ENCODE measurements at places on chromosomes 2 and 18.

- no peak for DNase-seq
Observed at GRCh38 chr2:203804070-203804469, 63.5 kb upstream of the CTLA4 start.

GRCh38 chr2:45777996-45778719 is 126.7 kb downstream of the PRKCE start:
- DNase-seq, result no peak

DNA sequence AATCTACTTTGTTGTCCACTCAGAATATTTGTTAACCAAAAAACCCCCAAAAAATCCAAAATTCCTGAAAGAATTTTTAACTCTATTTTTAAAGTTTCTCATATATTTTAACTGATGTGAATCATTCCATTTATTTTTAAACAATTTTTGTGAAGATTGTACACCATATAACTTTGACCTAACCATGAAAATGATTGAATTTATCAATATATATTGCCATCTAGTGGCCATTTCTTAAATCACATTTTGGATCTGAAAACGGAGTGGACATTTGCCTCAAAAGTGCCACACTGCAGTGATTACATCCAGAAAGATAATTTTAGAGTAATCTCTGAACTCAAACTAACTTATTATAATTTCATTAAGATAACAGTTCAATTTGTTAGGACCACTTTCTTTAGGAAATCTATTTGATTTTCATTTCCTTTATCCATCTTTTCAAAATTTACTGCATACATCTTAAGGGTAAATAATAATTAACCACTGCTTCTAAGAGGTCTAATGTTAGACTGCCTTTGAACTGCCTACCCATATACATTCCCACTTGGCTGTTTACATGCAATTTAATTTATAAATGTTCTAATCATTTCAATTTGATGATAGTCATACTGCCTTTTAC is 71.1 kb downstream of the DSC3 start:
- no peak for DNase-seq

DNA sequence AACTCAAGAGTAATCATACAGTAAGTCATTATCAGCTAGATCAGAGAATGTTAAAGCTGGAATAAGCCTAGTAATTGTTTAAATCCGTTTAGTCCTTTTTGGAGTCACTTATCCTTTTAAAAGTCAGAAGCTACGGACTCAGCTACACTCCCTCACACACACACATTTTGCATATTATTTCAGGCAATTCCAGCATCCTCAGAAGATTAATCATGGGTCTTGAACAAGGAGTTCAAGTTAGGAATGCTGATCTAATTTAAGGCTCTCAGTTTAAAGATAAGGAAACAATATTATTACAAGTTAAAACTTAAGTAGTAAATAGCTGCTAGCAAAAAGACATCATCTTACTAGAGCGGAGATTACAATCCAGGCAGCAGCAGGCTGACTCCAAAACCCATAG is 74.3 kb downstream of the GTF3C3 start:
- DNase-seq, result no peak

GRCh38 chr18:73923866-73924265 is 223.8 kb downstream of the FBXO15 start:
- no peak for DNase-seq

GRCh38 chr18:49212819-49213218 is 247.6 kb downstream of the DYM start:
- DNase-seq, result no peak

All from head of caudate nucleus (tissue), 42 donors.